ENCODE measurements at places on chromosomes 3 and 15.

- no peak for DNase-seq
These were observed 88.1 kb downstream of the ADAMTS17 start for GRCh38 chr15:100253640-100254039.

- no peak for DNase-seq
These were observed 65.4 kb upstream of the PFN2 start for GRCh38 chr3:150035910-150036612.

DNA sequence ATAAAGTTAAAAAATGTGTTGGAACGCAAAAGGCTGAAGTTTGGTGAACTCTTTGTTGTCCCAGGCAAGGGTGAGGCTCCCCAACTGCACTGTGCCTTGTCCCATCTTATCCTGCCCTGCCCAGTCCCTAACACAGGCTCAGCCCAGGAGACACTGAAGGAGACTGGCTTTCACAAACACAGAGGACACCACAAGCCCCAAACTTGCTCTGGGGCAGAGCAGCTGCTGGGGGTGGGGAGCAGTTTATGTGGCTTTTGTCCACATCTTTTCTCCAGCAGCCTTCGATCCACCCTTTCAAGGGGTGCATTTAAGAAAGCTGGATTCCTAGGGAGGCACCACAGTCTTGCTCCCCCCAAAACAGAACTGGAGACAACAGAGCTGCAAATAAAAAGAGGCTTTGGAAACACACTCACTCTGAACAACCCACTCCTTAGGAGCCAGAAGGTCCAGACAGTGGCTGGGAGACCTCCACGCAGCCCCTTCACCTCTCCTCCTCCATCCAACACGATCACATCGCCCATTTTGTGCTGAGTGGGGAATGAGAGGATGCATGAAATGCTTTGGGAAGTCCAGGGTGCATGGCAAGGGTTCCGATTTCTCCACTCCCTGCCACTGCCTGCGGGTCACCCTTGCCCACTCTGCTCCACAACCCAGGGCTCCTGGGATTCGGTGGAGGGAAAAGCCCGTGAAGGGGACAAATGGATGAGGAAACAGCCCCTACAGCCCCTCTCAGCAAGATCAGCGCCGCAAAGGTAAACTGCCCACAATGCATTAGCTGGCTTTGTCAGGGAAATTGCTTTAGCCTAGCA is 260.5 kb upstream of the TLE3 start:
- DNase-seq = no peak

GRCh38 chr15:56523521-56523920 is 58.6 kb upstream of the MNS1 start:
- DNase-seq = no peak

DNA sequence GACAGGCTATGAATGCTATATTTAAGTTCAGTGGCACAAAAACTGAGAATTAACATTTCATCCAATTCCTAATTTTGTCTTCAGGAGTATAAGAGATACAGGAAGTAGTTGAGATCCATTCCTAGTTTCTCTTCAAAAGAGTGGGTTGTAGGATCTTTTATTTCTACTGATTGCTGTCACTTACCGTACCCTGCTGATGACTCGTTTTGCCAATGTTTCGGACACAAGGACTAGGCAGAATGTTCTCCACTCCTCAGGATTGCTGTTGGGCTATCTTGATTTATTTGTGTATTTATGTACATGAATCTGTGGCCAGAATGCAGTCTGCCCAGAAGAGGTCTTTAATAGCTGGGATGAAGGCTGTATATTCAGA is 11.9 kb downstream of the ARL8B start:
- DNase-seq = no peak

DNA sequence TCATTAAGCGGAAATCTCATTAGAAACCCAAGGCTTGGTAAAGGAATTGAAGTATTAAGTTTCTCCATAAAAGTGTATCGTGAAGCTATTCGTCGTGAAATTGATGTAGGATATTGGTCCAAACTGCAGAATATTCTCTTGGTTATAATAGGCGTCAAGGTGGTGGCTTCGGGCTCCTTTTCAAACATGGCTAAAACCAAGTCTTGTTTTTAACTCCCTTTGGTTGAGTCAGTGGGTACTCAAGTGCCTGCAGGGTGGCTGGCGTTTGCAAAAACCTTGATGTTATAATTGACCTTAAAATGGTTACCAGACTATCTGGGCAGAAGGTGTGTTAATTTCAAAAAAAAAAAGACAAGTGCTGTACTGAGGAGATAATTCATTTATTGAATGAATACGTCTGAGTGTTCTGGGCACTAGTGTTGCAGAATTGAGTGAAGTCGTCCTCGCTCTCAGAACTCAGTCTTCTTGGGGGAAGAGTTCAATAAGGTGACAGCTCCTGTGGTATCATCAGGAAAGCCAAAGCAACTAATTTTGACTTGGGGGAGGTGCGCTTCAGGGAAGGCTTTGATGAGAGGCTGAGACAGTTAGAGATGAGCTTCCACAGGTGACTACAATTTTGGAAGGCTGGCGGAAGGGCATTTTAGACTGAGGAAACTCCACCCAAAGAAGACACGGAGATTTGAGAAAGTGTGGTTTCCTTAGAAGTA is 1.5 kb downstream of the UBE2Q2 start:
- DNase-seq = no peak

DNA sequence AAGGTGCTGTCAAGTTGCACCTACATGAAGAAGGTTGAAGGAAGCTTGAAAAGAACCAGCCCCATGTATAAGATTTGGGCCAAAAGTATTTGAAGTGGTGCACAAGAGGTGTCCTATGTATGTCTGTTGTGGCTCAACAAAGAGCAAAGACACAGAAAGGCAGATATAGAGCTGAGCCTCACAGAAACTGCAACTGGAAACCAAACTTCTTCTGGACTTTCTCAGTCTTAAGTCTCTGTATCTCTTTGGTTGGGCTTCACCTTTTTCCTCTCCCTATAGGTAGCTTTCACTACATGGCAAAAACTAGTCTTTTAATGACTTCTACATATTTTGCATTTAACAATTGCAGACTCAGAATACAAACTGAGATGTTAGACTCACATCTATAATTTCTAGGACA is 8.8 kb upstream of the CMC1 start:
- no peak for DNase-seq

- no peak for DNase-seq
These were observed 36.6 kb downstream of the CCK start for GRCh38 chr3:42229266-42229941.

DNA sequence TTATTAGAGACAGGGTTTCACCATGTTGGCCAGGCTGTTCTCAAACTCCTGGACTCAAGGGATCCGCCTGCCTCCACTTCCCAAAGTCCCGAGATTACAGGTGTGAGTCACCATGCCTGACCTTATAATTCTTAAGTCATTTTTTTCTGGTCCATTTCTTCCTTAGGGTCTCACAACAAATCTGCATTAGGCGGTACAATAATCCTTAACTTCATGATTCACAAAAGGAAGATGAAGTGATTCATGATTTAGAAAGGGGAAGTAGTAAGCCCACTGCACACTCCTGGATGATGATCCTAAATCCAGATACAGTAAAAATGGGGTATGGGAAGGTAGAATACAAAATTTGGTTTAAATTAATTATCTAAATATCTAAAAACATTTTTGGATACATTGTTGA is 45.0 kb upstream of the TKT start:
- no peak for DNase-seq

GRCh38 chr3:154758109-154758868 is 321.8 kb upstream of the MME start:
- DNase-seq = no peak

DNA sequence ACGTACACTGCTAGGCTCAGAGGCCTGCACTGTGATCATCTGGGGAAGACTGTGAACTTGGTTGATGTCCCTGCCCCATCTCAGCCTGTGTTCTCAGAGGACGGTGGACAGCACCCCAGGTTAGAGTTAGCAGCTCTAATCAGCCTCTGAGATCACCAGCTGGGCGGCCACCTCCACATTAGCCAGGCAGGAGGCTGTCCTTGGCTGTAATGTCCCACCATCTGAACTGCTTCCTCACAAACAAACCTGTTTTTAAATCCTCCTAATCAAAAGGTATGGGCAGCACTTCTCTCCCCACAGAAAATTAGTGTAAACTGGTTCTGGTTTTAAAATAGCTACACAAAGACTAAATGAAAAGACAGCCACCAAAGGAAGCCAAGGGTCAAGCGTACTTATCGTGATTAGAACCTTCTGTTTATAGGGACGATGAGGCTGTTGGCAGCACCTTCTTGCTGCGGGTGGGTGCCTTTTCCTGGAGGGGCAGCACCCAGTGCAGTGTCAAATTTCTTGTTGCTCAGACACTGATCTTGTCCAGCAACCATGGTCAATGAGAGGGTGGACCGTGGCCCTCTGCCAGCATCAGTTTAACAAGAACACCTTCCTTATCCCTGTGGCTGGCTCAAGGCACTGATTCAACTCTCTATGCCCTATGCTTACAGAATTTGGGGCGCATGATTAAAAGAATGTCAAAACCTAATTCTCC is 24.6 kb downstream of the ACSBG1 start:
- DNase-seq = no peak

DNA sequence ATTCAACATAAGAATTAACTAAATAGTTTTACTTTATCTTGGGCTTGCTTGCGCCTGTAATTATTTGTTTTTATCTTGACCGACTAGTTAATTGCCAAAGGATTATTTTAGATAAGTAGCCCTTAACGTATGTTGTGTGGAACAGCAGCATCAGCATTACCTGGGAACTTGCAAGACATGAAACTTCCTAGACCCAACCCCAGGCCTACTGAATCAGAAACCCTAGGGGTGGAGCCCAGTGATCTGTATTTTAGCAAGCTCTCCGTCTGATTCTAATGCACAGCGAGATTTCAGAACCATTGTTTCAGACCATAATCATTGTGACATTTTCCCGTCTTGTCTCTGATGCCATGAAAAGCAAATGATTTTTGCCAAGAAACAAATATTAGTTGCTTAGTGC is 31.1 kb downstream of the FILIP1L start:
- DNase-seq = no peak

DNA sequence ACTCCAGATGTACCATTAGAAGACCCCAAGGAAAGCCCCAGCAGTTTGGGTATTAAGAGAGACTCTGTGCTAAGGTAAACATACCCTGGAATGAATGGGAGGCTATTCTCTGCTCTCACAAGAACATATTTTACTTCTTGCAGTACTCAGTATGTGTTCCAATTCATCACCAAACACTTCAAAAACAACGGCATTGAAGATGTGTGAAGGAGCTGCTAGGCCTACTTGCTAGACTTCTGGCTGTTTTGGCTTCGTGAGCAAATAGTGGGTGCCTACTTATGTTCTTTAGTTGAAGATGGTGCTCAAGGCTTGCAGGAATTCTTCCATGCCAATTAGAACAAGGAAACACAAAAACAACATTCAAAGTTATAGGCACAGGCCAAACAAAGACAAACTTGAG is 514.5 kb downstream of the ROBO1 start:
- no peak for DNase-seq

GRCh38 chr3:60577601-60578000 is 673.7 kb downstream of the FHIT start:
- no peak for DNase-seq

DNA sequence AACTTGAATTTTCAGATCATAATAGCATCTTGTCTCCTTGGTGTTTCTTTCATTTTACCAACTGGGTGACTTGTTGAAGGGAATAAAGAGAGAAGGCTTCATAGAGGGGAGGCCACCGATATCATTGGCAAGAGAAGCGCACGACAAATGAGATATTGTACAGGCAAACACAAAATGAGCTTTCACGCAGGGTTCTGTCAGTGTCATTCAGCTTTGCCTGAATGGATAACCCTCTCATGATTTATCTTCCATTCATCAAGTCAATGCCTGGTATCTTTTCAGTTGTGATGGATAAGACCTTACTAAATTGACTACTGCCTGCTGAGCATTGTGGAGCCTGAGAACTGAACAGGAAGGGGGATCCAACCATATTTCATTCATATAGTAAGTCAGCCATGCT is 188.6 kb upstream of the EPHA3 start:
- no peak for DNase-seq

- no peak for DNase-seq
These were observed 168.6 kb downstream of the STT3B start for GRCh38 chr3:31701286-31701685.

DNA sequence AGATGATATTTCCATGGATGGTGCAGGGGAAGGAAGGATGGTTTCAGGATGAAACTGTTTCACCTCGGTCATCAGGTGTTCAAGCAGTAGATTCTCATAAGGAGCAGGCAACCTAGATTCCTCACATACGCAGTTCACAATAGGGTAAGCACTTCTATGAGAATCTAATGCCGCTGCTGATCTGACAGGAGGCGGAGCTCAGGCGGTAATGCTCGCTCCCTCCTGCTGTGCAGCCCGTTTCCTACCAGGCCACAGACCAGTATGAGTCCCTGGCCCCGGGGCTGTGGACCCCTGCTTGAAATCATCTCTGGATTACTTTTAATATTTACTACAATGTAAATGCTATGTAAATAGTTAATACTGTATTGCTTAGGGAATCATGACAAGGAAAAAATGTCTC is 241.8 kb downstream of the ROBO2 start:
- no peak for DNase-seq

DNA sequence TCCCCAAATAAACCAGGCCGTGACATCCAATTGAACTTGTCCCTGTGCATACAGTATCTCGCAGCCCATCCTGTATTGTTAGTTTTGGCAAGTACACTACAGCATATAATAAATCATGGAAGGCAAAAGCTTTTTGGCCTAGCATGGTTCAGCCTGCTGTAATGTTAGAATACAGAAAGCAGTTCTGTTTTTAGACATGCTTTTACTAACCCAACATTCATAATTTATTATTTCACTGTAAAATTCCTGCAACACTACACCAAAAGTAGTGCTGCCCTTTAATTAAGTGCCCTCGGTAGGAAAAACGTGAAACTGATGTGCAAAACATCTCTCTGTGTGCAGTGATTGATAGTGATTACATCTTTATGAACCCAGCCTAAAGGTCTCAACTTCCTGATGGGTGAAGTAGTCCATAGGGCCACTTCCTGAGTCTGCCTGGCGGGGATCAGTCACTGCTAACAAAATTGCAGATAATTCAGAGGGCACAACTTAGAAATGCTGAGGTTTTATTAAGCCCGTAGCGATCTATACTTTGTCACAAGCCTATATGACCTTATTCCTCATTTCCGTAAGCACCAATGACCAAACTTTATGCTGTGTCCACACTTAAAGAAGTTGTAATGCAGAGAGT is 227.8 kb downstream of the CDIN1 start:
- DNase-seq = no peak

GRCh38 chr15:73683777-73684580 is at the start of gene CD276:
Gene CD276, plus strand, starts transcription at chr15:73684383. Its CDS starts 15,257 bp downstream, at chr15:73699640.
- no peak for DNase-seq

DNA sequence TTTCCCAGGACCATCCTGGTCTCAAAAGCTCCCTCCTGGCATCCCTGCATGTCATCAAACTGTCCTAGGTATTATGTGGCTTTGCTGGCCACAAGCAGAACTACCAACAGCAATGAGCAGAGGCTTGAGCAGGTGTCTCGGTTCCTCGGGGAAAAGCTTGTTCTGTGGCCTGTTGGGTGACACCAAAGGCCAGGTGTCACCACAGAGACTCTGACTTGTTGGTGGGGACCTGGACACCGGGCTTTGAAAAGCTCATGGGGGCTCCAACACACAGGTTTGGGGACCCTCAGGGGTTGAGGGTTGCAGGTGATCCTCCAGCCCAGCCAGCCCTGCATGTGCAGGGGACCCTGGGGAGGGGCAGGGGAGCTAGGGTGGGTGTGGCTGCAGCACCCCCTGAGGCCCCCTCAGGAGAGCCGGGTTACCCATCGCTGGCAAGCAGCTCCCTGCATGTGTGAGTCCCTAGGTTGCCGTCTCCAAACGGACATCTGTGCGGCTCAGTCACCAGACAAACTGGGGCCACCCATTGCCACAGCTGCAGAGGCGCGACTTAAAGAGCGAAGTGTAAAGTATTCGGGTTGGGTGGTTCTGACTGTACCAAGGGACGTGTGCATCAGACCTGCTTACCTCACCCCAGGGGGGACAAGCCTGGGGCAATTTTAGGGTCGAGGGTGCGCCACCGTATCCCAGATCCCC is 140.1 kb downstream of the CHSY1 start:
- DNase-seq = no peak
